ENCODE measurements at places on chromosomes 6 and 20. TPM values are rescaled to one million over a fixed set of nuclear protein-coding genes. Genes with fewer than 3 reads are reported as not detected.
A peak's percentile ranks its signal among the peaks of the same experiment; 100 is the strongest.

SCAND1 gene
- total RNA-seq = 60.7 TPM

STMN3 gene
- 6.7 TPM for total RNA-seq

NRN1 gene
- total RNA-seq = 2.7 TPM

PRR18 gene
- total RNA-seq = not detected

HAO1 gene
- total RNA-seq = not detected

DSP gene
- total RNA-seq = 85.2 TPM

MUCL3 gene
- total RNA-seq = not detected

DNA sequence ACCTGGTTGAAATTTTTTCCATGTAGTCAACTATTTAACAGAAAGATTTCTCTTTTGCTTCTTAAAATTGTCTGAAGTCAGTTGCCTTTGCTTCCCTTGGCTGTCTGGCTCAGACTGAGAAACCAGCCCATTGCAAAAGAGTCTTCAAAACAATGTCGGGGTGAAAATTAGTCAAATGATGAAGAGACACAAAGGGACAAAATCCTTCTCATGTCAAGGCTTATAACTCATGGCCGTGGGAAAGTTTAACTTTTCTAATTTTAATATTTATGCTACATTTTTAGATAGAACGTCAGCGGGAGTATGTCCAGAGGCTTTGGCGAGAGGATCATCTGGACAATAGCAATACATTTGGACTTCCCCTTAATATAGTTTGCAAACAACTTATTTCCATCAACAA lies 127.2 kb downstream of the CD164 start:
- DNase-seq = no peak

DNA sequence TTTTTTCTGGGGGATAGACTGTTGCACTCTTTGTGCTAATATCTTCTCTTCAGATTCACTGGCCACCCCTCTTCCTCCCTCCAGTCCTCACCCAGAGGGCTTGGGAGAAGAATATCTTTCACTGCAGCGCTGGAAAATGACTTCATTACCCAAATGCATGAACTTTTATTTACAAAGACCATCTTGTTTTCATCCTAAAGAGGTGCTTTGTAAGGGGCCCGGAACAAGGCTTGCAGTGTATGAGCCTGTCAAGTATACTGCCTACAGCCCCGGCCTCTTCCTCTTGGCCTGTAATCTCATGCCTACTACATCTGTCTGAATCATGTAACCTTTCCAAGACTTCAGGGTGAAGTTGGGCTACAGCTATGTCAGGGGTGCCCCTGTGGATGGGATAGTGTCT lies 554 bp upstream of the LAMA4 start:
- DNase-seq = no peak

GRCh38 chr20:63941282-63942081 lies 14.7 kb downstream of the UCKL1 start:
- peak; percentile 68 for DNase-seq

GRCh38 chr20:64077876-64078551 lies 1.3 kb downstream of the RGS19 start:
- no peak for DNase-seq

DNA sequence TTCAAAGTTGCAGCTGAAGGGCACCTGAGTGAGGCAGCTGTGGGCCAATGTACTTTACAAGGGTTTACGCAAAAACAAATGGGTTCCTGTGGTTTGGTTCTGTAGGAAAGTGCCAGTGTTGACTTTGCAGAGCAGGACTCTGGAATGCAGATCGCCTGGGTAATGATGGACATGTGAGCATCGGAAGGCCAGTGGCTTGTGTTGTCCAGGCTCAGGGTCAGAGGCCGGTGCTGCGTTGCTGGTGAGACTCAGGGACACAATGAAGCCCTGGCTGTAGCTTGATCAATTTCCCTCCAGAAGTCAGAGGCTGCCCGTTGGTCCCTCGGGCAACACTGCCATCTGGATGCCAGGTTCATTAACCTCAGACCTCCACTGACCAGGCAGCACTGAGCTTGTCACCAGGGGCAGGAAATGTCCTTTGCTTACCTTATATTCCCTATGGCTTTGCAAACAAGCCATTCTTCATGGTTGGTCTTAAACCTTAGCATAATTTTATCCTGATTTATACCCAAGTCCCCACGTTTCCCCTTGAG lies 753.4 kb downstream of the QKI start:
- no peak for DNase-seq

DNA sequence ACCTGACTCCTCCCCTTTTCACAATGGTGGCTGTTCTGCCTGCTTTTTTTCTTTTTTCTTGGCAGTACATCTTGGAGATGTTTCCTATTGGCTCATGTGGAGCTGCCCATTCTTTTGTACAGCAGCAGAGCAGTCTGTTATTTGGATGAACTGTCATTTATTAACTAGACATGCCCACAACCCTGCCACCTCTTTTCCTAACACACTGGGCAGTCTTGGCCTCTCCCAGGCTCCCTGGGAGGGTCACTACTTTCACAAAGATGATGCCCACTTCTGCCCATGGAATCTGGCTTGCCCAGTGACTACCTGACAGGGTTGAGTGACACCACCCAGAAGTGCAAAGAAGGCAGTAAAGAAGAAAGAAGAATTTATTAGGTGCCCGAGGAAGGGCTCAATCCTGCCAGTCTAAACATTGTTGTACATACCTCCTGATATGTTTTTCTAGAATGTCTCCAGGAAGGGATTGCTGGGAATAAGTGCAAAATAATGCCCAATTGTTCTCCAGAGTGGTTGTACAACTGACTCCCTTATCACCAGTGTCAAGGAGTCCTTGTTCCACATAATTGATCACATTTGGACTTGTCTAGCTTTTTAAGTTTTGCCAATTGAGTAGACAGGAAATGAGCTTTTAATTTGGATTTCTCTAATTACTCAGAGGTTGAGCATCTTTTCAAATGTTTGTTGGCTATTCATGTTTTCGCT lies 19.7 kb upstream of the SCRT2 start:
- DNase-seq = no peak

GRCh38 chr6:5213836-5214235 lies 46.9 kb downstream of the LYRM4 start:
- DNase-seq = no peak

DNA sequence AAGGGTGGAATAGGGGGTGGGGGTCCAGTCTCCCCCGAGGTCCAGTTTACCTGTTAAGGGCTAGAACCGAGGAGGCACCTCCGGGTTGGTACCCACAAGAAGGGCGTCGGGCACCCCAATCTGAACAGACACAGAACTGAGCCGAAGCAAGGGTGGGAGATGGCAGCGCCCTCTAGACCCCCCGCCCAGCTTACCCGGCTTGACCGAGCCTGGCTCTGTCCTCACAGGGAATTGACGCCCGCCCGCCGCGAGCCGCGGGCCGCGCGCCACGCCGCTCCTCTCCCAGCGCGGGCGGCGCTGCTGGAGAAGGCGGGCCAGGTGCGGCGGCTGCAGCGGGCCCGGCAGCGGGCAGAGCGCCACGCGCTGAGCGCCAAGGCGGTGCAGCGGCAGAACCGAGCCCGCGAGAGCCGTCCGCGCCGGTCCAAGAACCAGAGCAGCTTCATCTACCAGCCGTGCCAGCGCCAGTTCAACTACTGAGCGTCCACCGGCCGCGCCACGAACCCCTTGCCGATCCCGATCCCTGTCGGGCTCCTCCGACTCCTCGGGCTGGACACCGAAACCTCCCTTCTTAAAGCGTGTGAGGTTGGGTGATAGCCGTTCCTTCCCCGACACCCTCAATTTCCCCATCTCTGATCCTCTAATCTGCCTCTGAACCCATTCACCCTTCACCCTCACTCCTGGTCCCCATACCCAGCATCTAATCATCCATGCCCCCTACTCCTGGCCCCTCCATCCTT lies 5.9 kb downstream of the TP53INP2 start:
- DNase-seq = peak; percentile 78

GRCh38 chr6:137707590-137708360 lies 159.3 kb upstream of the TNFAIP3 start:
- peak; percentile 69 for DNase-seq

DNA sequence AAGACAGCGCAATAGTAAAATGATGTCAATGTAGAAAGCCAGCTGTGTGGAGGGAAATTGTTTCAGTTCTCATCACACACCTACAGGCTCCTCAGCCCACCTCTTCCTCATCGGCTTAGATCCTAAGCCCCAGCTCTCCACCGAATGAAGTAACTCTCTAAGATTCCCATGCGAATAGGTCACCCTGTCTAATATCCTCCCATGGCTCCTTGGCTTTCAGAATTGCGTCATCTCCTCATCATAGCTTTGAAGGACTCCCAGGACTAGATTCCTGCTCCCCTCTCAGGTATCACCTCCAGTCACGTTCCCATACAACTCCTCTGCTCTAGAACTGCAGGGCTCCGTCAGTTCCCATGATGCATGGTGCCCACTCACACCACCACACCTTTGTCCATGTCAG lies 16.2 kb upstream of the SLC22A16 start:
- no peak for DNase-seq

- no peak for DNase-seq
These were observed 74.7 kb upstream of the NOX3 start for GRCh38 chr6:155530219-155530834.

DNA sequence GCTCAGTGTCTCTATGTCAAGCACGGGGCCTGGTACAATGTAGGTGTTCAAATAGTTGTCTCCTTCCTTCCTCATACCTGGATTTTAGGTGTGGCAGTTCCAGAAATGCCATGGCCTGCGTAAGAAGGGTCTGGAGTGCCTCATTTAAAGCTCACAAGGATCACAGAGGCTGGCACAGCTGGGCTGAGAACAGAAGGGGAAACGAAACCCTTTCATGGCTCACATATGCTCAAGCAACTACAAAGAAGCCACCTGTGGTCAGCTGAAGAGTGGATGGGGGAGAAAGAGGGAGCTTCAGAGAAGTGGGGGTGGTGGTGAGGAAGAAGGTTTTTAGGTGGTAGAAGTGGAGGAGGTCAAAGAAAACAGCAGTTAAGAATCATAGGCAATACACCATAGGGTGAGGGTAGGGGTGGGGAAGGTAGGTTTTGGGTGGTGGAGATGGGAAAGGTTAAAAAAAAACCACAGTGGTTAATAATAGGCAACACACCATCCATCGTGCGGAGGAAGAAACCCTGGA lies 17.0 kb upstream of the TOP1 start:
- no peak for DNase-seq

GRCh38 chr6:6851059-6851948 lies 256.5 kb upstream of the RREB1 start:
- no peak for DNase-seq

DNA sequence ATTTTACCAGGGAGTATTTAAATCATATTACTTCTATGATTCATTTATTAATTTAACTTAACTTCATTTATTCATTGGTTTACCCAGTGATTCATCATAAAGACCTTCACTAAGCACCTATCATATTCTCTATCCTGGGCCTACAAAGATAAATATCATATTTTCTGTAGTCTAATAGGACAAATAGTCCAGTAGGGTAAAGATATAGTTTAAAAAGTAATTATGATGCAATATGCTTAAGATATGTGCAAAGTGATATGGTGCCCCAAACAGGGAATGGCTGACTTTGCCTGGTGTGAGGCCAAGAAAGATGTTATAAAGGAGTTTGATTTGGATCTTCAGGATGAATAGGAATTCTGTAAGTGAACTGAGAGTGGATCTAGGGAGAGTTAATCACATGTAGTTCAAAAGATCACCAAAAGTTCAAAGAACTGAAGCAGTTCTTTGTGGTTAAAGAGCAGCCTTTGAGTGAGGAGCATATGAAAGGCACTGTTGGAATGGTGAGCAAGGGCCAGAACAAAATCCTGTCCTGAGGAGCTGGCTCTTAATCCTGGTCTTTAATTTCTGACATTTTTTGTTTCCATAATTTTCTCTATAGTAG lies 45.5 kb downstream of the MLIP start:
- DNase-seq = no peak

DNA sequence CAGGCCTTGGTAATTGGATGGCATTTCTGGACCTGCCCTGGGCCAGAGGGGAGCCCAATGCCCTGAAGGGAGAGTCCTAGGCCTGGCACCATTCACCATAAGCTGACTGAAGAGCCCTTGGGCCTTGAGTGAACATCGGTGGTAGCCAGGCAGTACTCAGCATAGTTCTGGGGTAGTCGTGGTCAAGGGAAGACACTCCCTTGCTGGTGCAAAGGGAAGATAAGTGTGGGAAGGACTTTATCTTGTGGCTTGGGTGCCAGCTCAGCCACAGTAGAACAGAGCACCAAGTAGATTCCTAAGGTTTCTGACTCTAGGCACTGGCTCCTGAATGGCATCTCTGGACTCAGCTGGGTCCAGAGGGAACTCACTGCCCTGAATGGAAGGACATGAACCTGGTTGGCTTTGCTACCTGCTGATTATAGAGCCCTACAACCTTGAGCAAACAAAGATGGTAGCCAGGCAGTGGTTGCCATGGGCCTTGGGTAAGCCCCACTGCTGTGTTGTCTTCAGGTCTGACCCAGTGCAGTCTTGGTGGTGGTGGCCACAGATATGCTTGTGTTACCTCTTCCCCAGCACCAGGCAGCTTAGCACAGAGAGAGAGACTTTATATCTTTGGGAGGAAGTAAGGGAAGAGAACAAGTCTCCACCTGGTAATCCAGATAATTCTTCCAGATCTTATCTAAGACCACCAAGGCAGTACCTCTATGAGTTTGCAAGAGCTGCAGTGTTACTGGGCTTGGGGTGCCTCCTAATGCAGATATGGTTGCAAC lies 83.5 kb downstream of the PRDM13 start:
- DNase-seq = no peak

DNA sequence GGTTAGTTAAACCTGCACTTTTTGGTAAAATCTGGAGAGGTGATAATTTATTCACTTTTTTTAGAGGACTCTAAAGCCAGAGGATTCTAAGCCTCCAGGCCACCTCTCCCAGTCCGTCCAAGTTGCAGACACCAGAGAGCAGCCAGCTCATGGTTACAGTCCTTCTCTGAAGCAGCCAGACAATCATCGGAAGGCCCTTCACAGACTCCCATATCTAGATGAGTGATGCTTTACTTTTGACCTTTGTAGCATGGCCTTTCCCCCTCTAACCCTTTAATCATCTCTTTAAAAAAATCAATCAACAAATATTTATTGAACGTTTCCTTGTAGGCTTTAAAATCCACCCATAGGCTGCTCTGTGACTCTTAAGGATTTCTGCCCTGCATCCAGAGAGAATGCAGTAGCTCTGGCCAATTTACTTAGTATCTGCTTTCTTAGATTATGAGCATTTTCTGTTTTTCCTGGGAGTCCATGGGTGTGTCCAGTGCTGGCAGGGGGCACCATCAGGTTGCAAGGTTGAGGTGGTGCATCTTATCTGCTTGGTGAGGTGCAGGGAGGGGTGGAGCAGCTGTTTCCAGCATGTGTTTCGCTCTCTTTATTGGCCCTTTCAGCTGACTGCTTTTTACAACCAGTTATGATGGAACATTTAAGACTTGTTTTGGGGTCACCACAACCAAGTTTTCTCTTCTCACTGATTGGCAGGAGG lies 58.6 kb downstream of the JARID2 start:
- no peak for DNase-seq

DNA sequence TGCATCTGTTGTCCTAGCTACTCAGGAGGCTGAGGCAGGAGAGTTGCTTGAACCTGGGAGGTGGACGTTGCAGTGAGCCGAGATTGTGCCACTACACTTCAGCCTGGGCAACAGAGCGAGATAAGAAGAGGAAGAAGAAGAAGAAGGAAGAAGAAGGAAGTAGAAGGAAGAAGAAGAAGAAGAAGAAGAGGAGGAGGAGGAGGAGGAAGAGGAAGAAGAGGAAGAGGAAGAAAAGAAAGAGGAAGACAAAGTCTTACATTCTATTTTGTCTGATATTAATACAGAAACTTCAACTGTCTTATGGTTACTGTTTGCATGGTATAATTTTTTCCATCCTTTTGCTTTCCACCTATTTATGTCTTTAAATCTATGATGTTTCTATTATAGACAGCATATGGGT lies 7.2 kb upstream of the NELFCD start:
- DNase-seq = no peak

- no peak for DNase-seq
These were observed 15.2 kb upstream of the ROS1 start for GRCh38 chr6:117440706-117441525.

Measured in mucosa of descending colon (tissue), 3 donors.